GM19239 (cell line): ENCODE measurements at places on chromosomes 3 and 15.

DNA sequence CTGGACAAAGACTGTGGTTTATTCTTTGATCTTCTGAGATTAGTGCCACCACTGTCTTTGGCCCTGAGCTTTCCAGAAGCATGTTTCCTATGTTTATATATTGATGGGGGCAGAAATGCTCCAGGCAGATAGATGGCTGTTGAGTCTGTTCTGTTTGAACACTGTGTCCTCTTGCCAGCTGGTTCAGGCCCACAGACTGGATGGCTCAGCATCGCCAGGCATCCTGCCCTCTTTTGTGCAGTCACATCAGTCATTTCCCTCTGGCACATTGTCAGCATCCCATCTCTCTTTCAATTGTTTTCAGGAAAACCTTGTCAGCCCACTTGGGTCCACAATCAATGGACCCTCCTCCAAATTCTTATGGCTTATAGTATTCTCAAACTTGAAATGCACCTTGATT lies 141.2 kb downstream of the NEK11 start:
- no peak for DNase-seq

- no peak for DNase-seq
Observed at GRCh38 chr3:82474711-82475110, 713.3 kb upstream of the GBE1 start.

DNA sequence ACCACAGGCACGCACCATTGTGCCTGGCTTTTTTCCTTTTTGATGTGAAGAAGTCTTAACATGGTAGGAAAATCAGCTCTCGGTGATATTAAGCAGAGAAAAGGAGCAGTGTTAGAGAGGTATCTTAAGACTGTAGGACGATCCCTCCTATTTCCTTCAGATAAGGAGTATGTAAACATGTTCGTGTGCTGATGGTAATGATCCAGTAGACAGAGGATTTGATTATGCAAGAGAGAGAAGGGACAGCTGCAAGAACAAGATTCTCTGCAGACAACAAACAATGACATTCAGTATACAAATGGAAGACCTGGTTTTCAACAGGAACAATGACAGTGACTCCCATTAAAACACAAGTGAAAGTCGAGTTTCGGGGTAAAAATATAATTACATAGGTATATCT lies 95.1 kb upstream of the MELTF start:
- no peak for DNase-seq

DNA sequence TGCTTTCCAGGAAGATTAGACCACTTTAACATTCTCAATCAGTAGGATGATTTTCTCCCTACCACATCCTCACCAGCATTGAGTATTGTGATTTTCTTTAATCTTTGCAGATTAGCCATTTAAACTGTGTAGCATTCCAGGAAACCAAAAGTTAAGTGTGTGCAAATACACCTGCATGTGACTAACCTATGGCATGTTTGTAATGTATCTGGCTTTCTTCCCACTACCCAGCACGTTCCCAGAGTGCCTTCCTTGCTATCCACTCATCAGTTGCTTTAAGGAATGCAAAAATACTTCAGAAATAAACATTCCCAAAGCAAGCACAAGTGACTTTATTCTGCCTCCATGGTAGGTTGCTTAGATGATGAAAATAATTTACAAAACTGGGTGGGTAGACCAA lies 74.2 kb downstream of the ATG7 start:
- no peak for DNase-seq

- DNase-seq, result no peak
Observed at GRCh38 chr3:193782276-193782647, 189.3 kb downstream of the OPA1 start.

DNA sequence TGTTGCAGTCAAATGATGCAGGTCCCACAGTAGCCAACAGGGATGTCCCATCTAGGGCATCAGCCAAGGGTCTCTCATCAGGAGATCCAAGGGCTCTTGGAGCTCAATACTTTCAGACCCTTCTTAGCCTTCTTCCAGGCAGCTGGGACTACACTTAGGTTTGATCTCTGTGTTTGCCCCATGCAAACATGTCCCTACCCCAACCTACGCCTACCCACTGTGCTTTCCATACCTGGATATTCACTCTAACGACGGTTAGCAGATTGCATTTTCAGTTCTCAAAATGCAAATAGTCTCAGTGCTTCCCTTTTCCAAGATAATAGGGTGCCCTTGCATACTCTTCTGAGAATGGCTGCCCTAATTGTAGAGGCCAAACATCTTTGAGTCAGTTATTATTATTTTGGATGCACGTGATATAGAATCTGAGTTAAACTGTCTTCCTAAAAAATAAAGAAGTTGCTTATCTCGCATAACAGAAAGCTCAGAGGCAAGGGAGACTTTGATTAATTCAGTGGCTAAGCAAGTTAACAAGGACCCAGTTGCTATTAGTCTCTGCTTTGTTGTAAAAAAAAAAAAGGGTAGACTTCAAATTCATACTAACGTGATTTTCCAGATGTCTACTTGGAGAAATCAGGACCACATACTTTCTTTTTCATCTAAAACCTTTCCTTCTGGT lies 1.0 kb upstream of the CEP70 start:
- no peak for DNase-seq
